Metanephros (tissue), 2 donors: ENCODE measurements at places on chromosomes 11 and 22. TPM values are rescaled to one million over a fixed set of nuclear protein-coding genes. Genes with fewer than 3 reads are reported as not detected.

The GTSE1 gene
- total RNA-seq: 8.6 TPM

The TPBGL gene
- total RNA-seq: 0.06 TPM

The OR51L1 gene
- total RNA-seq: not detected

The OR52L1 gene
- not detected for total RNA-seq
